Hematopoietic multipotent progenitor cell (in vitro differentiated cells): ENCODE measurements at places on chromosomes 6 and 20.

DNA sequence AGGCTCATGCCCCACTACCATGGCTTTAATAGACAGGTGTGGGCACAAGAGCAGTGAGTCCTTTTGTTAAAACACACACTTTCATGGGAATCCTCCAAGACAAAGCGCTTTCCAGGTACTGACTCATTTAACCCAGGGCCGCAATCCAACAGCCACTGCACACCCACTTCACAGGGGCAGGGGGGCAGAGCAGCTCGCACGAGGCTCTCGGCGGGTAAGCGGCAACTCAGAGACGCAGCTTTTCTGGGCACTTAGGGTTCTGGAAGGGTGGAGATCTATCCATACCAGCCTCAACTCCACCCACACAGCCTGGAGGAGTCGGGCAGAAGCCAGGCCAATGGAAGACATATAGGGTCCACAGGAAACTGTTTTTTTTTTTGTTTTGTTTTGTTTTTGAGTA is 28.6 kb downstream of the PSMG4 start:
- DNase-seq: no peak

DNA sequence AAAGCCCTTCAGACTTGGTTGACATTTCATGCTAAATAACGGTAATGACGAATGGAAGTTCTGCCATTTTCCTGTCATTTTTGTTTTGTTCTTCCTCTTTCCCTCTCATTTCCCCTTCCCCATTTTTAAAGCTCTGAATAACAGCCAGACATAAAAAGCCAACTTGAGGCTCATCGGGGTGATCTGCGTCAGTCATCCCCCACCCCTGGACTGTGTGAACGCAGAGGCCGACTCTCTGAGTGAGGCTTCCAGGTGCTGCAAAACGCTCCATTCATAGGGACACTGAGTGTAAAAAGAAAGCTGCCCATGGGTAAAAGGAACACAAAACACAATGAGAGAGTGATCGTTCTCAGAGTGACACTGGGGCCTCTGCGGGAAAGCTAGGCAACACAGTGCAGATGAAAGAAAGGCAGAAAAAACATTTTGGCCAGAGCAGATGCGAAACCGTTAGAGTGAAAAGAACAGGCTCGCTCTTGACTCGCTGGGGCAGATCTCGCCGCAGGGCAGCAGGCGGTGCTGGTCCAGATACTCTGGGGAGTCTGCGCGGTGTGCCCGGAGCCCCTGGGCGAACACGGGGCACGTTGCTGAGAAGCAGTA is 684.8 kb downstream of the QKI start:
- no peak for DNase-seq

DNA sequence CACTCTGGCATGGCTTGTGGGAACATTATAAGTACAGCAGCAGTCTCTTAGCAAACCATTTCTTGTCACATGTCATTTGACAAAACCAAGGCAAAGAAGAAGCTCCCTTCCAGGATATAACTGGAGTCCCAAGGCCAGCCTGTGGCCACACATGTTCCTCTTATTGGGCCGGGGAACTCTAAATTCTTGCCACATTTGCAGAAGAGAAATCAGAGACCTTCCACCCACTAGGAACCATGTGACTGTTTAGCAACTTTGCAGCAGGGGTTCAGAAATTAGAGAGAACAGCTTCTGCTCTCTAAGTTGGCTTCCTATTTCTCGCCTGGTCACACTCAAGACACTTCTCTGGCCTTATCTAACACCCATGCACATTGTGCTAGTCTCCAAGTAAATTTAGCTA is 20.4 kb upstream of the MEP1A start:
- DNase-seq: peak; percentile 50

DNA sequence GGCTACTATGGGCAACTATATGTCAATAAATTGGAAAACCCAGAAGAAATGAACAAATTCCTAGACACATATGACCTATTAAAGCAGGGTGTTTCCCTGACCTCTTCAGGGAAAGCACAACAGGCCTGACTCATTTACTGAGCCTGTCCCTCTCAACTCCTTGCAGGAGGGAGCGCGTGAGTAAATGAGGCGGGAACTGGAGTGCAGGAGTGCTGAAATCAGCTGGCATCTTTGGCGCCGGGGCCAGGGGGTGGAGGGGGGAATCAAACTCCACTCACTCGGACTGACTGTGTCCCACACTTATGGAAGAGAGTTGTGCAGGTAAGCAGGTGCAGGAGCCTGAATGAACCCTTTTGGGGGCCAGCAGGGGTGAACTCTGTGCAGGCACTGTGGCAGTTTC is 671.2 kb upstream of the PTCHD4 start:
- no peak for DNase-seq

GRCh38 chr6:1606780-1607515 is 2.8 kb upstream of the FOXC1 start:
- DNase-seq: no peak

DNA sequence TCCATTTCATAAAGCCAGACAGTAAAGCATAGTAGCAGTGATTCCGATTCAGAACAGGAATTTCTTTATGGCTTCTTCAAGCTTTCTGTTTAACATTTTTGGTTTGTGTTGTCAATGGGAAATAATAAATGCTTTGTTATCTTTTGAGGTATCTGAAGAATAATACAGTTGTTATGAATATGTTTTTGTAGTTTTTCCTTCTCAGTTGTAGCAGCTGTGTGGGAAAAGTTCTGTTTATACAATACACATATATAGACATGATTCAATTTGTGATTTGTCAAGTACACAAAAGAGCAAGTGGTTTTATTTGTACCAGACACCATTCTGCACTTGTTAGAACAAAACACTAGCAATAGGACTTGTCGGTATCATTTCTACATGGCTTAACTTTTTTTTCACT is 96.6 kb downstream of the CDYL start:
- no peak for DNase-seq

DNA sequence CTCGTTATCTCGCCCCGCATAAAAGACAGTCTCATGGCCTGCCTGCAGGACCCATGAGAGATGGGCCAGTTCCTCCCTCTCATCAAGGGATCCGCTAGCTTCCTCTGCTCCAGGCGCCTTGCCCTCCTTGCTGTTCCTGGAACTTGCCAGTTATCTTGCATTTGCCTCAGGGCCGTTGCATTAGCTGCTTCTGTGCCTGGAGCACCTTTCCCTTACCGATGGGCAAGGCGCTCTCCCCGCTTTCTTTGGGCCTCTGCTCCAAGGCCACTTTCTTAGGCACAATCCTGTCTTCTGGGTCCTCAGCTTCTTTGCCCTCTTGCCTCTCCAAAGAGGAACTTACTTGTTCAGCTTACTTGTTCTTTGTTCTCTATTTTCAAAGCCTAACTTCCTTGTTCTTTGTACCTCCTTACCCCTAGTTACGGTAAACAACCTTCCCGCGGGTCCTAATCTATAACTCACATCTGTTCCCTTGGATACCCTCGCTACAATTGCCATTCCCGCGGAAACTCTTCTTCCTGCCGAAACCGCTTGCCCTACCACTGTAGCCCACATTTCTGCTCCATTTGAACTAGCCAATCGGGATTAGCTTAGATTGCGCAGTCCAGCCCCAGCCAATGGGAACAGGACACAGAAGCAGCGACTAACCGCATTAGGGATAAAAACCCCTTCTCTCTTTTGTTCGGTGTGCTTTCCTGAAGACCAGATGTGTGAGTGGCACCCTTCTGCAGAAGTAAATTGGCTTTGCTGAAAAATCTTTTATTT is 887 bp upstream of the NSFL1C start:
- DNase-seq: peak; percentile 95

GRCh38 chr6:167452338-167453081 is 127.6 kb downstream of the TTLL2 start:
- DNase-seq: no peak

DNA sequence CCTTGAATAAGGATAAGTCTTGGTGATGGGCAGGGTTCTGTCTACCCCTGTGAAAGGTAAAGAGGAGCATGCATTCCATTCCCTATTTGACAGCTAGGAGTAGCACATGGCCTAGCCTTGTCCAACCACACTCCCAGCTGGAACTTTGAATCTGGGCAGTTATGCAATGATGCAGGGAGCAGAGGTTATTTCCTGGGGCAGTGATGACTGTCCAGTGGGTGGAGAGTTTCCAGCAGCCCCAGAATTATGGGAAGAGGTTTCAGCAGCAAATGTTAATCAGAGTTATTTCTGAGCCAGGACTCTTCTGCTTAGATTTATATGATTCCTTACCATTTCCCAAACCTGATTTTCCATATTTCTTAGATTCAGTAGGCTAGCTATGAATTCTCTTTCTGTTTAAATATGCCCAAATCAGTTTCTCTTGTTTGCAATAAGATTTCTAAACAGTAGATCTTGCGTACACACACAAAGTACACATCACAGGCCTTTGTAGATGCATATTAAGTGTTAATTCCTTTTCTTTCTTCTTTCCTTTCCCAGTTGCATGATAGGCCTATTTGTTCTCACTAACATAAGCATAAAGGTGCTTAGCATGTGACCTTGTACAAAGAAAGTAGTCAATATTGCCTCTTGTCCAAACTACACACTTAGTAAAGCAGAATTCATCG is 17.3 kb upstream of the TXLNB start:
- DNase-seq: no peak

- DNase-seq: no peak
Observed at GRCh38 chr20:40339661-40340449, 349.2 kb downstream of the MAFB start.

DNA sequence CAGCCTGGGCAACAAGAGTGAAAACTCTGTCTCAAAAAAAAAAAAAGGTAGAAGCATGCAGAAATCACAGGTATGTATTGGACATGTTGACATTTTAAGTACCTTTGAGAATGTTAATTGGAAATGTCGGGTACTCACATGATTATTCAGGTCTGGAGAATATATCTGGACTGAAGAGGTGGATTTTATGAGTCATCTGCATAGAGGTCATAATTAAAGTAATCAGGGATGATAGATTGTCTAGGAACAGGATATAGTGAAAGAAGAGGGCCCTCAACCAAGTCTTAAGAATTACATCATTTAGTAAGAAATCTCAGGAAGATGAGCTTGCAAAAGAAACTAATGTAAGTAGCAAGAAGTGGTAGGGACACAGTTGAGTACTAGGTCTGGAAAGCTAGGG is 212.5 kb downstream of the UTRN start:
- DNase-seq: no peak

DNA sequence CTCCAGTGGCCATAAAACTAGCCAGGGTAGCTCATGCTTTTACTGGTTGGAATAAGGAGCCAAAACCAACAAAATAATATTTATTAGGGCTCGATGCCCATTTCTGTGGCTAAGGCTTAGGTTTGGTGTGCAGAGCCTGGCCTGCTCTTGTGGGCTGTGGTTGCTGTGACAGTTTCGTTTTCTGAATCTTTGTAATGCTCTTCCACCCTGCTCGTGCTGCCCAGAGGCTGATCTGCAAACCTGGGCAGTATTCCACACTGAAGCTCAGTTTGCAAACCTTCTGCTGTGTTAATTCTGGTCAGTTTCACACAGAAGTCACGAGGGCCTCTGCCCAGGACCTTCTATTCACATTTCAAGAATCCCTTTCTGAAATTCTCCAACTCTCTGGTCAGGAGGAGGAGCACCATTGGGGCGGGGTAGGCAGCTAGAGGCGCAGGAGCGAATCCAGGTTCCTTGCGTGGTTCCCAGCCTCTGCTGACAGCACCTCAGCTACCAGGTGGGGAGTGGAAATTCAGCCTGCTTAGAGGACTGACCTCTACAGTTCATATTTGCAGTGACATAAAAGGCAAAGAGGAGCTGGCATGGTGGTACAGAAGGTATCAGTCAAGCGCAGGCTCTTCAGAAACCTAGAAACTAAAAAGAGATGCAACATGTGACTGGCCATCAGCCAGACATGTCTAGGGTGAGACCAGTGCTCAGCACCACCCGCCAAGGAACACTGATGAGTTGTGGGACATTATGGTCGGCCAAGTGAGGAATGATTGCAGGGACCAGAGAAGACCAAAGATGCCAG is 14.3 kb upstream of the C20orf144 start:
- no peak for DNase-seq

DNA sequence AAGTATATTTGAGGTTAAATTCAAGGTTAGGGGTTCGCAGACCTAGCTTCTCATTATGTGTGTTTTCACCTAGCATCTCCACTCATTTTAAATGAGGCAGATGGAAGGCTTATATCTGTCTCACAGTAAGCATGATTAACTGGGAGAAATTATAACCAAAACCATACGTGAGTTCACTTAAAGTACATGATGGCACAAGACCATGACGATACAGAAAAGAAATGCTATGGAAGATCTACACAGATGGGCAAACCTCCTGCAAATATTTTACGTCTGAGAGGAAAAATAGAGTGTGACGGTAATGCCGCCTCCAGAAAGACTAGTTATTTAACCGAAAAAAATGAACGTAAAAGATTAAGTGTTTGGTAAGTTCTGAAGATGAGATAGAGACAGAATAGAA is 337.8 kb downstream of the FARS2 start:
- DNase-seq: no peak

- DNase-seq: peak; percentile 40
Observed at GRCh38 chr6:24205020-24205492, 79.0 kb downstream of the NRSN1 start.

GRCh38 chr6:157461000-157461915 is 80.3 kb downstream of the ZDHHC14 start:
- DNase-seq: peak; percentile 89

GRCh38 chr6:45454008-45454911 is 76.5 kb upstream of the SUPT3H start:
- peak; percentile 68 for DNase-seq

GRCh38 chr6:7021301-7021700 is 86.5 kb upstream of the RREB1 start:
- no peak for DNase-seq

- DNase-seq: no peak
Observed at GRCh38 chr20:18839507-18840247, 26.1 kb downstream of the SCP2D1 start.

- no peak for DNase-seq
Observed at GRCh38 chr6:160931378-160932310, 59.9 kb upstream of the MAP3K4 start.

GRCh38 chr6:28856620-28857005 is 67.2 kb downstream of the TRIM27 start:
- DNase-seq: no peak

- DNase-seq: no peak
Observed at GRCh38 chr20:59404749-59405148, 104.3 kb downstream of the EDN3 start.

DNA sequence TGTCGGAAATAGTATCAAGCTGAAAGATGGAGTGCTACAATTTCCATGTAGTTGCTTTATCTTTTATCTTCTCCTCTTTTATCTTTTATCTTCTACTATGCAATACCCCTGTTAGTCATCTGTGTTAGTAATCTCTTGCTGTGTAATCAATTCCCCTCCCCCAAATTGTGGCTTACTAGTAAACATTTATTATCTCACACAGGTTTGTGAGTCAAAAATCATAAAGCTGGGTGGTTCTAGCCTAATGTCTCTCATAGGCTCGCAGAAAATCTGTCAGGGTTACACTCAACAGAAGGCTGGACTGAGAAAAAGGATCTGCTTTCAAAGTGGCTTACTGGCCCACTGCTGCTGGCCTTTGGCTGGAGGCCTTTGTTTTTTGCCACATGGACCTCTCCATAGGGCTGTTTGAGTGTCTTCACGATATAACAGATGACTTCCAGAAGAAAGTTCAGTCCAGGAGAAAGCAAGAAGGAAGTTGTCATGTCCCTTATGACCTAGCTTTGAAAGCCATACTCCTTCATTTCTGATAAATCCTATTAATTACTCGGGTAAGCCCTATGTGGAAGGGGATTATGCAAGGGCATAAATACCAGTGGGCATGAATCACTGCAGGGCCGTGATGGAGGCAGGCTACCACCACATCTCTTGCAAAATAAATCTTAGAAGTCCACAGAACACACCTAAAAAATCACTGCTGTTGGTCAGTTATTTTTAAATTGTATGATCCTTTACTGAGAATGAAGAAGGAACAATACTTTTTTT is 24.5 kb upstream of the PTCHD4 start:
- DNase-seq: no peak
